Stimulated activated CD4-positive, alpha-beta T cell treated with anti-CD3 and anti-CD28 coated beads, Interleukin-4, amount 100 ng/mL, for 4 hours (primary cell): ENCODE measurements at places on chromosomes 5 and 9.

DNA sequence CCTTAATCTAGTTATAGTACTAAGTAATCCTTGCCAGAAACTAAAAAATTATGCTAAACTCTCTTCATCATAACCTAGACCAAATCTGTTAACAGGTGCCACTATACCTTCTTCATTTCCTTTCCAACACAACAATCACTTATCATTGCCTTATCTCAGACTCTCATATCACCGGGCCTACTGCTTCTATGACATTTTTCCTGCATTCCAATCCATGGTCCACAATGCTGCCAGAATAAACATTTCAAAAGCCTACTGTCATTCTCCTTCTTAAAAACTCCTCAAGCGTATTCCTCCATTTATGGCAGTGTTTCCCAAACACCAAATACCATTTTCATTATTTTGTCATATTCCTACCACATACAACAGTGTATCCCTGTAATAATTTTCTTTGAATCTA is 6.5 kb downstream of the PPP6C start:
- no peak for DNase-seq

DNA sequence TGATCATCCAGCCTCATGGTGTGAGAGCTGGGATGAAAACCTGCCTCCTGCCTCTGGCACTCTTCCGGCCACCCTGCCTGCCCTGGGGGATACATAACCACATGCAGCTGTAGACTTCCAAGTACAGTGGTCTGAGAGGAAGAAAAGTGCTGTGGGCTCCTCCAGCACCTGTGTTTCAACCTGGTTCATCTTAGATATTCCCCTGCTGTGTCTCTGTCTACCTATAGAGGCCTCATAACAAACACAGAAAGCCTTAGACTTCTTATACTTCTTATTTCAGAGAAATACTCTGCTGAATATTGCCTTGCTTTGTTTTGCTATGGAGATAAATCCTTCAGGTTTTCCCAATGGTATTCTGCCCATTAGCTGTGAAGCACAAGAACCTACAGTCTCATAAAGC is 19.6 kb upstream of the TNFAIP8 start:
- no peak for DNase-seq

- DNase-seq, result no peak
Measured at GRCh38 chr5:111830333-111830732, 73.3 kb upstream of the NREP start.

DNA sequence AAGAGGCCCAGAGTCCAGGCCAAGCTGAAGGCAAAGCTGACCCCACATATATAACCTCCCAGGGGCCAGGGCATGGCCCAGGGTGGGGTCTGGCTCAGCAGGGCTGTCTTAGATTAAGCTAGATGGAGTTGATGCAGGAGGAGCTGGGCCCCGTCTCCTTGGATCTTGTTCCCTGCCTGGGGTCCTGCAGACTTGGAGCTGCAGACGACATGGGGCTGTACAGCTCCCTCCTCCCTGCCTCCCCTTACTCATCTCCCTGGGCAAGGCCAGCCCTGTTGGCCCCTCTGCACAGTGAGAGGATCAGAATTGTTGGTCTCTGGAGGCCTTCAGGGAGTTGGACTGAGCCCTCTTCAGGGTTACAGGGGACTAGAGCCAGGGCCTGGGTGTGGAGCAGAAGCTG is 134.9 kb downstream of the RGS3 start:
- no peak for DNase-seq

DNA sequence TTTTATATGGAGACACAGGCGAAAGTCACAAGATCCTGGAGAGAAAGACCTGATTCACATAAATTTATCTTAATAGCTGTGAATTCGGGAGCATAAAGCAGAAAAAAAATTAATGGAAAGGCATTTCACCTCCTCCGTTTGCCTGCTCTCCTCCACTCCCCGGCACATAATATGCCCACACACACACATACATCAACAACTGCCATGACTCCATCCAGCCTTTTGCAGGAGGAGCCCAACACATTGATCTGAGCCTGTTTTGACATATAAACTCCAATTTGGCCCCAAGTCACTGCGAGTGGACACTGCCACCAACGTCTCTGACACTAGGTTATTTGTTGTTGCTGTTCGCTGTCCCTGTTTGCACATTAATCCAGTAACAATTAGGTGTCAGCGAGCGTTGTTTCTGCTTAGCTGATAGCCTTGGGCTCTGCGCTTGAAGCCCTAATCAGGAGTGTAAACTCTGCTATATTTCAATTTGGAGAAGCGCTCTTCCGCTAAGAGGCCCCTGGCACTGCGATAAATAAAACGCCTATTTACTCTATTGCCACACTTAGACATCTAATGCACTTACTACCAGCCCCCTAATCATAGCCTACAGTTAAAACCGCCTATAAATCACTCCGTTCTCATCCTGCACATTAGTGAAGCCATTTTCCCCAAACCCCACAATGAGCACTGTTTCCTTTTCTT is 195.8 kb upstream of the TBCA start:
- no peak for DNase-seq

GRCh38 chr9:86614871-86615849 is 260.9 kb upstream of the TUT7 start:
- no peak for DNase-seq

DNA sequence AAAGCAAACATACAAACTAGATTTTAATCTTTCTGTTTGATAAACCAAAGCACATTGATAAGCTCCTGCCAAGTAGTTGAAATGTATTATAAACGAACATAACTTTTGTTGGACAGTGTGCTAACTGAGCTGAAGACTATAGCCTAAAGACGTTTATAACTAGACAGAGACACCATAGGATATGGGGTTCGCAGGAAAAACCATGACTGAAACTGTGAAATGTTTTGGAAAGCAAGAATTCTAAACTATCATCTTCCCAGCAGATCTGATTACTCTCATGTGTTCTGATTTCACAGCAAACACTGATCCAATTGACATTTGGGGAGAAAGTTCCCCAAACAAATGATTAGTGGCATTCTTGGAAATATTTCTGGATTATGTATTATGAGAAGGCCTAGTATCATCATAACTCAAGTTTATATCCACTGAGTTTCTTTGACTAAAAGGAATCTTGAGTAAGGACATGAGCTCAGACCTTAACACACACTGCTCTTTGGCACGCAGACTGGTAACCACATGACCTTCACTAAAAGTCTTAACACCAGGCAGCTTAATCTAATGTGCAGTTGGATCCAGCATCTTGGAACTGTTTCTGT is 375.2 kb downstream of the ZNF608 start:
- no peak for DNase-seq

DNA sequence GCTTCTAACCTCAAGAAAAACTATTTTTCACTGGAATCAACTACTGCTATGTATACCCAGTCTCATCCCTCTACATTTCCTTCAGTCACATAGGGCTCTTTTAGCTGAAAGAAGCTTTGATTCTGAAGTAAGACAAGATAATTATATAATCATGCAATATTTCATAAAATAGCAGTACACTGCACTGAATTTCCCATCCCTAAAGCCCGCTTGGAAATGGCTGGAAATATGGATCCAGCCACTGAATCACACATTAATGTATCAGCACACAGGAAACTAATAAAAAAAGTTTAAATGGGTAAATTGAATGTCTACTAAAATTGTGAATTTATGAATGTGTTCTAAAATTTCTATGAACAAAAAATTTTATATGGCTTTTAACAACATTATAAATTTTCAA is 808.7 kb downstream of the PTPRD start:
- no peak for DNase-seq

DNA sequence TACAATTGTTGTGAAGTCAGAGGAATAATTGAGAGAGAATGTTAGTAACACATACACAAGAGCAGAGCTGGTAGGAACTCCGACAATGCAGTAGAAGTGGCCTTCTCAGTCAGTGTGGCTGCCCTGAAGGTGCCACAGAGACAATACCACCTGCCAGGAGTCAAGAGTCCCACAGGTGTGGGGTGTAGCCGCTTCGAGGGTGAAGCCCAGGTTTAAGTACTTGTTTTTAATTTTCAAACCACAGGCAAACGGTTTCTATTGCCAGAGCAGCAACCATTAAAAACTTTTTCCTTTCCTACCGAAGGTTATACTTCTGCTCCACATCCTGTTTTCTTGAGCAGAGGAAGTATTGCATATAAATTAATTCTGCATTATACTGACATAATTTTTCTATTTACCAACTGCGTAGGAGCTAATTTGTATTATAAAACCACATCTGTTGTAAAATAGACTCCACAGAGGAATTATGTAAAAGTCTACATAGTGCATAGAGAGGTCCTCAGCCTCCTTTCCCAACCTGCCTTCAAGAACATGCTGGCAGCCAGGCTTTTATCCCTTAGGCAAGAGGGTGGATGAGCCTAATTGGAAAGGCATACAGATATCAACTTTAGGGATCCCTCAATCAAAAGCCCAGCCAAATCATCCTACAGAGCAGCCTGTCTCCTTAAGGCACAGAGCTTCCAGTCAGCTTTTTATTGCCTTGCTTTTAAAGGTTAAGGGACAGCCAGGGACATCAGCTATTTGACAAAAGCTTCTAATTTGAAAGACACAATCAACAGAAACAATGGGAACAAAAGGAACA is 12.9 kb upstream of the ACTBL2 start:
- DNase-seq, result no peak

GRCh38 chr5:179765400-179765799 is 28.4 kb upstream of the LTC4S start:
- DNase-seq, result no peak

GRCh38 chr9:121503444-121503843 is 3.8 kb upstream of the GGTA1 start:
- no peak for DNase-seq

GRCh38 chr9:92122800-92123199 is 7.6 kb upstream of the SPTLC1 start:
- no peak for DNase-seq

DNA sequence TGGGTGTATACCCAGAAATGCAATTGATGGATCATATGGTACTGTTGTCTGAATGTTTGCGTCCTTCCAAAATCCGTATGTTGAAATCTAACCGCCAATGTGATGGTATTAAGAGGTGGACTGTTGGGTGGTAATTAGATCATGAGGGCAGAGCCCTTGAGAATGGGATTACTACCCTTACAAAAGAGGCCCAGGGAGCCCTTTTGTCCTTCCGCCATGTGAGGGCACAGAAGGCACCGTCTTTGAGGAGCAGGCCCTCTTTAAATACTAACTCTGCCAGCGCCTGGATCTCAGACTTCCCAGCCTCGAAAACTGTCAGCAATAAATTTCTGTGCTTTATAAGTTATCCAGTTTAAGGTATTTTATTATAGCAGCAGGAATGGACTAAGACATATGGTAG is 156.0 kb upstream of the OTULINL start:
- DNase-seq, result no peak

DNA sequence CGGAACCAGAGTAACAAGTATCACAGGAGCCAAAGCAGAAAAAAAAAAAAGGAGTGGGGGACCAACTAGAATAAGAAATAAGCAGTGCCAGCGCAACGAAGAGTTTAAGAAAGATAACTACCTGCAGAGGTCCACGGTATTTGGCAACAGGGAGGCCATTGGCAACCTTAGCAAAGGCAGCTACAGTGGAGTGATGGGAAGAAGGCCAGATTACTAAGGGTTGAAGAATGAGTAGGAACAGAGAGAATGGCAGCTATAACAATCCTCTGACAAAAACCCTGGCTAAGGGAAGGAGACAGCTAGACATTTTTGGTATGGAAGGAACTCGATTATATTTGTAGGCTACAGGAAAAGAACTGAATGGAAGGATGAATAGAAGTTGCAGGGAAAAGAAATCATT is 93.4 kb upstream of the DMAC1 start:
- no peak for DNase-seq

DNA sequence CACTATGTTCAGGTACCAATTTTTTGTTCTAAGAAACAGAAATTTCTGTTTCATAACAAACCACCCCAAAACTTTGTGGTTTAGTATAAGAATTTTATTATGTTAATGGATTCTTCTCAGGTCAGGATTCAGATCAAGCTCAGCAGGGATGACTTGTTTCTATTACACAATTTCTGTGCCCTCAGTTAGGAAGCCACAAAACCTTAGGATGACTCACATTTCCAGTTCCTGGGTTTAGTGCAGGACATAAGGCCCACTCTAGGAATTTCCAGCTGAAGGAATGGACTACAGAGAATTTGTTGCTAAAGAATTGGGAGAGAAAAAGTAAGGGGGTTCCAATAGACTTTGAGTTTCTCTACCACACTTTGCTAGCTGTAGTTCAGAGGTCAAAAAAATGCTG is 629.3 kb downstream of the ANXA1 start:
- no peak for DNase-seq

- no peak for DNase-seq
Measured at GRCh38 chr9:31089549-31090221, 1294.8 kb upstream of the ACO1 start.

DNA sequence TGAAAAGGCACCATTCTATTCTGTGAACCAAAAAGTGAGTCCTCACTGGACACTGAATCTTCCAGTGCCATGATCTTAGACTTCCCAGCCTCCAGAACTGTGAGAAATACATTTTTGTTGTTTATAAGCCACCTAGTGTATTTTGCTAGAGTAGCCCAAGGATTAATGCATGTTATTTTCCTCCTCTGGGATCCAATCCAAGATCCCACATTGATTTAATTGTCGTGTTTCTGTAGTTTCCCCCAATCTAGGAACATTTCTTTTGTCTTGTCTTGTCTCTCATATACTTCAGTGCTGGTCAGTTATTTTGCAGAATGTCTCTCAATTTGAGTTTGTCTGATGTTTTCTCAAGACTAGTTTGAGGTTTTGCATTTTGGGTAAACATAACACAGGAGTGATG is 36.4 kb downstream of the GDNF start:
- DNase-seq, result no peak
